ENCODE measurements at places on chromosomes 13 and 19. TPM values are rescaled to one million over a fixed set of nuclear protein-coding genes. Genes with fewer than 3 reads are reported as not detected.

DNA sequence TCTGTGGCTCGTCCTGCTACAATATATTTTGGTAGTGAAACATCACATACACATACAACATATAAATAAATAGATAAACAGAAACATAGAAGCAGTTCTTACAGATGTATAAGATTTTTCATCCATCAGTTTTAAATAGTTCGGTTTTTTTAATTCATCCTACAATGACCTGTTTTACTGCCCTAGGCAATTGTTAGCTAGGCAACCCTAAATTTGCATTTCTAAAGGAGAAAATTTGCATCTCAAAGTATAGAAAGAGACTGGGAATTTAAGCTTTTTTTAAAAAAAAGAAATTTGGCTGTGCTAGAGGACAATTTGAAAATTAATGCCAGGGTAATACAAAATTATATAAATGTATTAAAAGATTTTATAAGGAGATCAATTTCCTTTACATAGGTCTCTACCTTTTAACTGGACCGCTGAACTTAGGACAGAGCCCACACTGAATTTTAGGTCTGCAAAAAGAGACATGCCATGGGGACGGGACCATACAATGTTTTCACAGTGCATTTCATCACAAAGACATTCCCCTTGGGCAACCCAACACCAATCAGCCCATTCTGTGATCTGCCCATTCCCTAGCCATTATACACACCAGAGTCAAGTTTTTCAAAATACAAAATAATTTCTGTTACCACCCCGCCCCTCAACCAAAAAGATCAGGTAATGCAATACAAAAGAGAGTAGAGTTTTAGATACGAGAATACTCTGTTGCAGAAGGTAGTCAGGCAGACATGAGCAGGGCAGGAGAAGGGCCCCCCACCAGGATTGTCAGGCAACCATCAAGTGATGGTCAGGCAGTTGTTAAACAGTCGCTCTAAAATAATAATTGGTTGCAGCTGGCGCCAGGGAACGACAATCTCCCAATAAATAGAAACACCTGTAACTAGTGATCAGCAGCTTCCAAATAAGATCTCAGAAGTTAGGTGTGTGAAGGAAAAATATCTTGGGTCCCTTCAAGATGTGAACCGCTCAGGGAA, 299.7 kb upstream of the SGCG start:
- DNase-seq = no peak
- no peaks in the 10 kb centered on the region for H3K36me3 ChIP-seq
- H3K27ac ChIP-seq = no peak overlapping the region
- no peak overlapping the region for H3K4me3 ChIP-seq
- H3K27me3 ChIP-seq = no peaks in the 10 kb centered on the region

Gene CYP4F2
- not detected for total RNA-seq

DNA sequence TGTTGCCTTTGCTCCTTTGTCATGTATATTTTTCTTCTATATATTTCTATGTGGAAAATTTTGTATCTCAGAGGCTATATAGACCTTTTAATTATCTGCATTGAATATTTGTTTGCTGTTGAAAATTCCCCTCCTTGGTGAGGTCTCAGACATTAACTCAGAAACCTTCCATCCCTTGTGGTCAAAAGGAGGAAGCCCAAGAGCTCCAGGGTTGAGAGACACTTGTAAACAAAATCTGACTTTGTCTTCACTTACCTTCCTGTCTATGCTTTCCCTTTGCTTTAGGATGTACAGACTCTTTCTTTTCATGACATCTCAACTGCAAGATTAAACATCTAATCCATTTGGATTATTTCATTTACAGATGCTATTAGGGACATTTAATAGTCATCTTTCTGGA, 157.5 kb downstream of the PCDH20 start:
- H3K36me3 ChIP-seq = no peaks in the 10 kb centered on the region
- no peaks in the 10 kb centered on the region for H3K27me3 ChIP-seq
- H3K4me3 ChIP-seq = no peak overlapping the region
- no peak for DNase-seq
- H3K4me1 ChIP-seq = no peaks in the 10 kb centered on the region

Gene IRGC
- total RNA-seq = not detected

DNA sequence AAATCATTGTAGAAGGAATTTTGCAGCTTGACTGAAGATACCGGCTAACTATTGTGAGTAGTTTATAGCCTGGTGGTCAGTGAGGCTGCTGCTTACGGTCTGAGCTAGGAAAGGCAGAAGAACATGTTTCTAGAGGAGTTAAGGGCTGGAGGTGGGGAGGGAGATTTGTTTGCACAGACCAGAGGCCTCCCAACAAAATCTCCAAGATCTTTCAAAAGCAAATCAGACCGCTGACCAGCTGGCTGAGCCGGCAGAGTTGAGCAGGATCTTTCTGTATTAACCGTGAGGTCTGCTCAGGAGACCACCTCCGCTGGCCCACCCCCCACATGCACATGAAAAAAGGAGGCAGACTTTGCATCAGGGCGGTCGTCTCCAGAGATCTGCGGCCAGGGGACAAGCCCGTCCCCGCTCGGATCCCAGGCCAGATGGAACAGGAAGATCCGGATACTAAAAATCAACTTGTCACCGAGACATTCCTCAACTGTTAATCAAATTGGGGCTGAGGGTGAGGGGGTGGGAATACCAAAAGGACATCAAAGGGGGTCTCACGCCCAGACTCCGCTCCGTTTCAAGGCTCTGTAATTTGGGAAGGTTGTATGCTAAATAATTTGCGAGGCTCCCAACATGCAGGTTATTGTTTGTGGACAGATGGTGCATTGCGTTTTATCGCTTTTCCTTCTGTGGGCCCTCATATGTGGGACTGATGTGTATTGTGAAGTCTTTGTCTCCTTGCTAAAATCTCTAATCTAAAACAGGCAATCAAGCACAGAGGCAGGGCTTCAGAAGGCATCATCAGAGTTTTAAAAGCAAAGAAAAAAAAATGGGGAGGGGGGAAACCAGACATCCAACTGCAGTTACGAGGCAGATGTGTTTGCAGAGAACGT, 319.0 kb downstream of the ZNF536 start:
- no peak for DNase-seq
- no peak overlapping the region for H3K27ac ChIP-seq

Measured in SJSA1 (cell line).